ENCODE measurements at places on chromosomes 6 and 20.

DNA sequence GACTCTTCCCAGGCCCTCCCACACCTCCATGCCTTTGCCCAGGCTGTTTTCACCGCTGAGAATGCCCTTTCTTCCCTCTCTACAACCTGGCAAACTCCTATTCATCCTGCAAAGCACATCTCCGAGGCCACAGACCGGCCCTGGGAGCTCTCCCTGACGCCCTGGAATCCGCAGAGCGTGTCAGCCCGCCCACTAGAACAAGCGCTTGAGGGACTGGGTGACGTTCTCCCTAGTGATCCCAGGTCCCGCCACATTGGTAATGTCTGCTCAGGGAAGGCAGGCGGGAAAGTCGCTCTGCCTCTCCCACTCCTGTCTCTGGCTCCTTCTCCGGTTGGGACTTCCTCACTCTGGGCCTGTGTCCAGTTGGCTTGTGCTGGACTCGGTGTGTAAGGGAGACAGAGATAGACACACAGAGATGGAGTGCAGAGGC lies 61.6 kb downstream of the SRC start:
- DNase-seq = no peak

DNA sequence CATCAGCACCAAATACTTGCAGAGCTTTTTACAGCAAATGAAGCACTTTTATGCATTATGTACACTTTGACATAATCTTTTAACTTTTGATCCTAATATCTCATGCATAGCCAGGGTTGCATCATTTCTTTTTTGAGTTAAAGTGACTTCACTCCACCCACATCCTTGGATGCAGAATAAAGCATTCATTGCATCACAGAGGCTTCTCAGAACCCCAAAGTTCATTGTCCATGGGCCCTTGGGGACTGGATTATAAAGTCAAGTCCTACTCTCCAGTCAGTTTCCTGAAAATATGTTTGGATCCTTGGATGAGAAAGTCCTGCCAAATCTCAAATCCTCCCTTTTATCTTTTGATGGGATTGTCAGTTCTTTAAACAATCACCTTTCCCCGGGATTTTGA lies 10.6 kb upstream of the EFHC1 start:
- no peak for DNase-seq

GRCh38 chr6:36195471-36196112 lies 952 bp upstream of the BRPF3 start:
- DNase-seq = peak; percentile 56

- DNase-seq = no peak
Measured at GRCh38 chr6:154292855-154293519, 63.6 kb downstream of the IPCEF1 start.

DNA sequence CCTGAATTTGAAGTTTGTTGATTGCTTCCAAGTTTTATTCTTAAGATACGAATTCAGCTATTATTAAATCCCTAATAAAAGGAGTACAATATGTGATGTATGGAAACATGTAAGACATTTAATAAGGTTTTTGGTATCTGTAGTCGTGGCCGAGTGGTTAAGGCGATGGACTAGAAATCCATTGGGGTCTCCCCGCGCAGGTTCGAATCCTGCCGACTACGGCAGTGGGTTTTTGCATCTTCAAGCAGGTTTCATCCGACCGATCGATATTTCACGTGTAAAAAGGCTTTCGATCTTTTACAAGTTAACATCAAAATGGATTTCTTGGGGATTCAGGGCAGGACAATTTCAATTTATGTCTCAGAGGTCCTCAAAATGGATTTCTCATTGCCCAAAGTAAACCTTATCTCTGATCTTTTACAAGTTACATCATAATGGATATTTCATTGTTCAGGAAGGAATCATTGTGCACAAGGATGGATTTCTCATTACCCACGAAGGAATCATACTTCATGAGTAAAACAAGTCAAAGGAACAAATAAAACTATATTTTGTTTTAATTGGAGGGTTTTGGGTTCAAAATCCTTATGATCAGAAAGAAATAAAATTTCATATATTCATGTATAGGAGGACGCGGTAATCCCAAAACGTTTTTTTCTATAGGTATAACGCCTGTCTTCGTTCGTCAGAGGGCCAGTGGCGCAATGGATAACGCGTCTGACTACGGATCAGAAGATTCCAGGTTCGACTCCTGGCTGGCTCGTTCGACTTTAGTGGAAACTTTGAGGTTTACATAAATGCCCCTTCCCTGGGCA lies 37.3 kb upstream of the BTN3A2 start:
- DNase-seq = peak; percentile 75

DNA sequence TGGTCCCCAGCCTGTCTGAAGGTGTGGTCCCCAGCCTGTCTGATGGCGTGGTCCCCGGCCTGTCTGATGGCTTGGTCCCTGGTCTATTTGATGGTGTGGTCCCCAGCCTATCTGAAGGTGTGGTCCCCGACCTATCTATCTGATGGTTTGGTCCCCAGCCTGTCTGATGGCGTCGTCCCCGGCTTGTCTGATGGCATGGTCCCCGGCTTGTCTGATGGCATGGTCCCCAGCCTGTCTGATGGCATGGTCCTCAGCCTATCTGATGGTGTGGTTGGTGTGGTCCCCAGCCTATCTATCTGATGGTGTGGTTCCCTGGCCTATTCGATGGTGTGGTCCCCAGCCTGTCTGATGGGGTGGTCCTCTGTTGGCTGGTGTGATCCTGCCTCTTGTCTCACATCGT lies 18.2 kb upstream of the MRGBP start:
- DNase-seq = no peak
